Tibial artery (tissue), 4 donors: ENCODE measurements at places on chromosomes 1 and 21.

GRCh38 chr1:230572121-230573105 lies 69.9 kb upstream of the COG2 start:
- no peaks in the 10 kb centered on the region for H3K36me3 ChIP-seq
- no peak overlapping the region for H3K27ac ChIP-seq
- DNase-seq: no peak
- no peaks in the 10 kb centered on the region for H3K4me1 ChIP-seq
- H3K4me3 ChIP-seq: no peak overlapping the region

DNA sequence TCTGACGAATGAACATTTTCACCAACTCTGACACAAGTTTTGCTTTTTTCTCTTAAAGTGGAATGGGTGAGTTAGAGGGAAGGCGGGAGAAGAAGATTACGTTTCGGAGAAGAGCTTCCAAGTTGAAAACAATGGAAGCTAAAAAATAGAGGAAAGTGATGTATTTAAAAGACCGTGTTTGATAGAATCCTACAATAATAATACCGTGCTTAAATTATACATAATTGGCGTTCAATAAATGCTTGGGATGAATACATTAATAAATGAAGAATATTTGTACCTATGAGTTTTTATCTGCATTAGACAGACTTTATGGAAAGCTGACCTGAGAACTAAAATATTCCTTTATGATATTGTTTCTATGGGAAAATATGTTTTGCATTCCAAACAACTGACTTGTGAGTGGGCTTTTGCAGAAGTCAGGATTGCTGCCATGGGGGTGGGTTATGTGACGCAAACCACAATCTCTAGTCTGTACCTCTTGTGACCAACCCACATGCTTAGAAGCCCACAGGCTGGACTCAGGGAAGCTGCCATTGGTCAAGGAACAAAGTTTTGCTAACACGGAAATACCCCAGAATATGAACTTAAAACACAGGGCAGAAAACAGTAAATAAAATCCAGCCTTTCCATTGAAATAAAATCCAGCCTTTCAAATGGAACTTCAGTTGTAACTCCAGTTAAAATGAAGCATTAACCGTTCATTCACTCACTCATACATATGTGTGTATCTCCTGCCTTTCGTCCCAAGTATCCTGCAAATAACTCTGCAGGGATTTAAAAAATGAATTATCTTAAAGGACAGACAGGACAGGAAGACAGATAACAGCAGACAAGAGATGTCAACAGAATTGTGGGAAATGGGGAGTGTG lies 21.3 kb upstream of the ATF3 start:
- no peak overlapping the region for H3K27ac ChIP-seq
- H3K36me3 ChIP-seq: no peaks in the 10 kb centered on the region
- no peak for DNase-seq
- H3K4me3 ChIP-seq: no peak overlapping the region

GRCh38 chr1:92136341-92136740 lies 56.2 kb downstream of the BTBD8 start:
- no peak for DNase-seq
- no peaks in the 10 kb centered on the region for H3K4me1 ChIP-seq
- H3K27me3 ChIP-seq: no peaks in the 10 kb centered on the region
- H3K4me3 ChIP-seq: no peak overlapping the region

- no peak overlapping the region for H3K27ac ChIP-seq
- no peak overlapping the region for H3K4me3 ChIP-seq
- H3K36me3 ChIP-seq: no peaks in the 10 kb centered on the region
- peaks cover 14% of the 10 kb centered on the region for H3K4me1 ChIP-seq
- DNase-seq: no peak
Observed at GRCh38 chr1:45200906-45201500, 5.4 kb downstream of the ZSWIM5 start.

GRCh38 chr1:51238034-51238403 lies 1.9 kb downstream of the RNF11 start:
- H3K27me3 ChIP-seq: no peaks in the 10 kb centered on the region
- no peaks in the 10 kb centered on the region for H3K36me3 ChIP-seq
- H3K27ac ChIP-seq: peak overlapping the region; percentile 99
- H3K4me1 ChIP-seq: peaks cover 67% of the 10 kb centered on the region
- H3K4me3 ChIP-seq: peak overlapping the region; percentile 87
